ENCODE measurements at places on chromosomes 2 and 18.

GRCh38 chr2:47094511-47095142, 60.5 kb downstream of the STPG4 start:
- DNase-seq, result no peak

DNA sequence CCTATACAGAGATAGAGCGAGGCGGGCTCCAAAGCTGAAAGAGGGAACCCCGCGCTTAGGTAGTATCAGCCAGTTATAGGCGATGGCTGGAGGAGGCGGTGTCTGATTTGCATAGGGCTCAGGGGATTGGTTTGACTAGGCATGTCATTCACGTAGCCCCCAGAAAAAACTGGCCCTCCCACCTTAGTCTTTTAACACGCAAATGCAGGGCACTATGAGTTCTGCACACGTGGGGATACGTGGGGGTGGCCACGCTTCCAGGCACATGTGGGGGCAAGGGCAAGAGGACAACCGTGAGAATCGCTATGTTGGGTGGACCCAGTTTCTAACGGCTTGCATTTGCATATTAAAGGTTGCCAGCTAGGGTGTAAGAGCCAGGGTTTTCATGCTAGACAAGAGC, 56.7 kb upstream of the MSTN start:
- DNase-seq, result no peak

GRCh38 chr2:44118257-44118656, 50.4 kb upstream of the PPM1B start:
- DNase-seq, result no peak

DNA sequence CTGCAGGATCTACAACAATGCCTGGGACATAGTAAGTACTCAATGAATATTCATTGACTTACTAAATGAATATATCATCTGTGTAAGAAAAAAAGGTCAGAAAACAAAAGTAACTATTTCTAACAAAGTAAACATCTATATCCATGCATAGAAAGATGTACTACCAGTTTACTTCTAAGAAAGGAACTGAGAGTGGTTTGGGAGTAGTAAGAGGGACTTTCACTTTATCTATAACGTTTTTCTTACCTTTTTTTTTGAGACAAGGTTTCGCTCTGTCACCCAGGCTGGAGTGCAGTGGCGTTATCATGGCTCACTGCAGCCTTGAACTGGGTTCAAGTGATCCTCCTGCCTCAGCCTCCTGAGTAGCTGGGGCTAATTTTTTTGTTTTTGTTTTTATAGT, 25.7 kb downstream of the DHX57 start:
- no peak for DNase-seq

DNA sequence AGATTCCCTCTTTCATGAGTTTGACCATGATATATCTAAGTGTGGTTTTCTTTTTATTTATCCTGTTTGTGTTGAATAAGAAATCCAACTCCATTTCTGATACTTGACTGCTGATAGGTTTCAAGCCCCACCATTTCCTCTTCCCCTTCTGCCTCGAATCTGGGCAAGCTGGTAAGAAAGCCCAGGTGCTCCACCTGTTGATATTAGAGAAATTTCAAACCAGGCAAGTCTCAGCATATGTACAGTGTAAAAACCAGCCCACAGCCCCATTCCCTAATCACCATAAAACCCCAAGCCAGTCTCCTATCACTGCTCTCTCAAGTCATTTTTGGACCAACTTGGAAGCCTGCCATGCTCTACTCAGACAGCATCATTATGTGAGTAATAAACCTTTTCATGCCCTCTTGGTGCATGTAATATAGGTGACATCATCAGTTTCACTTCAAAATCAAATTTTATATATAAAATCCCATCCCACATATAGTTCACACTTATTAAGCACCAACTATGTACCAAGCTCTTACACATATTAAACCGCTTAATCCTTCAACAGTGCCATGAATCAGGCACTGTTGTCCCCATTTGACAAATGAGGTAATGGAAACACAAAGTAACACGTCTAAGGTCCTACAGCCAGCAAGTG, 46.6 kb downstream of the SMAD2 start:
- DNase-seq, result no peak

GRCh38 chr2:120514521-120514920, 168.6 kb downstream of the INHBB start:
- DNase-seq, result no peak
